Stimulated activated CD4-positive, alpha-beta T cell treated with anti-CD3 and anti-CD28 coated beads, Interleukin-12 subunit alpha, Interleukin-12 subunit beta, amount 100 ng/mL, for 48 hours (primary cell): ENCODE measurements at places on chromosomes 1 and 21.

GRCh38 chr1:7940745-7941436 is at the start of gene TNFRSF9:
TNFRSF9 (minus strand) TSS chr1:7940839; CDS start chr1:7939994, 845 bp downstream.
- DNase-seq: peak; percentile 66

GRCh38 chr21:37896788-37897187 is 19.5 kb downstream of the KCNJ6 start:
- DNase-seq: no peak

DNA sequence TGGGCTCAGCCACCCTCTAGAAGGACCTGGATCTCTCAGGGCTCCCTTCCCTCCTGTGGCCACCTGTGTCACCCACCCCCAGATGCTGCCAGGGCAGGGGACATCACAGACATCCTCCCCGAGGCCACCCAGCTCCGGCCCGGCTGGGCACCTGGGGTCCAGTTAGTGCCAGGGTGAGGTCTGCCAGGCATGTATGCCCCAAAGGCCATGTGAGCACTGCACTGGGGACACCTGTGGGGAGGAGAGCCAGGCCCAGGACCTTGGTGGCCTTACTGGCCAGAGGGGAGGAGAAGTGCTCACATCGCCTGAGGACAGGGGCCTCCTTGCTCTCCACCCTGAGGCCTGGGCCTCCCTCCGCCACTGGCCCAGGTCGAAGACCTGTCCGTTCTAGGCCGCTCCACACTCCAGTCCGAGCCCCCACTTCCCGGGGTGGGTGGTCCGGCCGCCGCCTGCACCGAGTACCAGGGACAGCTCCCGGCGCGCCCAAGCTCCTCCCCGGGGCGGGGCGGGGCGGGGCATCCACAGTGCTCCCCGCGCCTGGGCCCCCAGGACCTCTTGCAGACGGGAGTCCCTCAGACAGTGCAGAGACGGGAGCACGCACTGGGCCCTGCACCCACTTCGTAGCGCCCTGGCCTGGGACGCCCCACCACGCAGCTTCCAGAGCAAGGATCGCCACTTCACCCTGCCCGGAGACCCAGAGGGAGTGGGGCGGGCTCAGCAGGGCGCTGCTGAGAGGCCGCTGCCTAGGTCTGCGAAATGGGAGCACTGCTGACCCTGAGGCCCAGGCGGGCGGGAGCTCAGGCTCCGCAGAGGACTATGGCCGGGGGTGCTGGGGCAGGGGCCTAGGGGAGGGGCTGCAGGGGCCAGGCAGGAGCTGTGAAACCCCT is 34.3 kb upstream of the CCDC27 start:
- DNase-seq: no peak

DNA sequence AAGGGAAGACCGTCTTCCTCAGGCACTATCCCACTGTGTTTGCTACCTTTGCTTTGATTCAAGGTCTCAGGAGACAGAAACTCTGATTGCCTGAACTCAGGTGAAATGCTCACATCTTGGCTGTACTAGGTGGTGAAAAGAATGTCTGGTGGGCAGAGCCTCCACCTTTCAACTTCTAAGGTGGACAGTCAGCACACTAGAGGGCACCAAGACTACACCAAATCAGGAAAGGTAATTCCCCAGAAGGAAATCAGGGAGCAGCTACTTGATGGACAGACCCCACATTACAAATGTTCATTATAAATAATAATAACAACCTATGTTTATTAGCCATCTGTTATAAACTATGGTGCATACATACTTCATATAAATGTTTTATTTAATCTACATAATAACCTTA is 220.9 kb downstream of the ATG4C start:
- no peak for DNase-seq

GRCh38 chr1:203629016-203629506 is 2.4 kb downstream of the ATP2B4 start:
- no peak for DNase-seq

GRCh38 chr21:38126666-38127303 is 130.0 kb upstream of the KCNJ15 start:
- peak; percentile 32 for DNase-seq

- DNase-seq: no peak
These were observed 200.4 kb upstream of the FGGY start for GRCh38 chr1:59096501-59096900.

DNA sequence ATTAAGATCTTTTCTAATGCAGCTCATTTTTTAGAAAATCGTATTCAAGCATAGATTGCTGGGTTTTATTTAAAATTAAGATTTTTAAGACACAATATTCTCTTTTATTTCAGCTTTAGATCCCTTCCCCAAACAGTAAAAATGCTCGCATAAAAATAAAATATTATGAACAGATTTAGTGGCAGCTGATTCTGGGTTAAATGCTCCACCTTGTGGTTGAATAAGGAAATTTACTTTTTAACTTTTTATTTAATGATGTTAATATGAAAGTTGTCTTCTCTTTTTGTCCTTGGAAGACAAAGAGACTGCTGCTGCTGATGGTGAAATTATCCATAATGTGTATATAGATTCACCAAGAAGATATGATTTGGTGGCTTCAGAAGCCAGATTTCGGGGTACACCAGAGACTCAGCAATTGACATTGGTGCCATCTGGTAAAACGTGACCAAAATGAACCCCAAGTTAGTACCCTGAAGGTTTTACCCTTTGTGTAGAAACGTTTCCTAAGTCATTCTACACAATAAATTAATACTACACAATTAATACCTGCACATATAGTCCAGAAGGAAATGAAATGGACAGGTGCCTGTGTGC is 128.0 kb downstream of the ADAMTS1 start:
- DNase-seq: no peak

GRCh38 chr1:110544753-110545152 is 25.8 kb upstream of the KCNA10 start:
- no peak for DNase-seq

GRCh38 chr1:238153939-238154338 is 263.2 kb upstream of the ZP4 start:
- DNase-seq: no peak

- DNase-seq: no peak
These were observed 80.1 kb downstream of the SLC5A9 start for GRCh38 chr1:48302652-48303051.

DNA sequence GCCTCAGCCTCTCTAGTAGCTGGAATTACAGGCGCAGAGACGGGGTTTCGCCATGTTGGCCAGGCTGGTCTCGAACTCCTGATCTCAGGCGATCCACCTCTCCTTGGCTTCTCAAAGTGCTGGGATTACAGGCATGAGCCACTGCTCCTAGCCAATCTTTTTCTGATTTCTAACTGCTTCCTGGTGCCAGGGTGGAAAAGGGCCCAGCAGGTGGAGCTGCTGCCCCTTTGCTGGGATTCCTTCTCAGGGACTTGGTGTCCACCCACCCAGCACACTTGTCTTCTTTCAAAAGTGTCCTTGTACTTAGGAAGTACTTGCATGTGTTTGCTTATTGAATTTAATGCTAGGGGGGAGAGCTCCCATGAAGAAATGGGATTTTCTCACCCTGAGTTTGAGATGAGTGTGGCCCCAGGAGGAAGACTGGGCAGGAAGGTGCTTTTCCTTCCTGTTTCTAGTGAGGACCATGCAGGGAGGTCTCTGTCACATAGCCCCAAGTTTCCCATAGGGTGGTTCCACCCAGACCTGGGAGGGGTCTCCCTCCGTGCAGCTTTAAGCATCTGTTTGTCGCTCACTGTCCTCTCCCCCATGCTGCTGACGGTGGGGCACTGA is 14.2 kb downstream of the UTP11 start:
- peak; percentile 52 for DNase-seq

GRCh38 chr1:84271441-84272151 is 29.9 kb upstream of the SAMD13 start:
- DNase-seq: no peak

- DNase-seq: peak; percentile 24
These were observed 543 bp upstream of the KCNJ10 start for GRCh38 chr1:160070243-160071163.

GRCh38 chr1:55876276-55877060 is 661.3 kb upstream of the USP24 start:
- no peak for DNase-seq

GRCh38 chr21:46095083-46095719 is 2.7 kb upstream of the COL6A2 start:
- no peak for DNase-seq

- DNase-seq: no peak
These were observed 32.1 kb upstream of the RUNX3 start for GRCh38 chr1:24961961-24962861.
